ENCODE measurements at places on chromosomes 7 and 10.

DNA sequence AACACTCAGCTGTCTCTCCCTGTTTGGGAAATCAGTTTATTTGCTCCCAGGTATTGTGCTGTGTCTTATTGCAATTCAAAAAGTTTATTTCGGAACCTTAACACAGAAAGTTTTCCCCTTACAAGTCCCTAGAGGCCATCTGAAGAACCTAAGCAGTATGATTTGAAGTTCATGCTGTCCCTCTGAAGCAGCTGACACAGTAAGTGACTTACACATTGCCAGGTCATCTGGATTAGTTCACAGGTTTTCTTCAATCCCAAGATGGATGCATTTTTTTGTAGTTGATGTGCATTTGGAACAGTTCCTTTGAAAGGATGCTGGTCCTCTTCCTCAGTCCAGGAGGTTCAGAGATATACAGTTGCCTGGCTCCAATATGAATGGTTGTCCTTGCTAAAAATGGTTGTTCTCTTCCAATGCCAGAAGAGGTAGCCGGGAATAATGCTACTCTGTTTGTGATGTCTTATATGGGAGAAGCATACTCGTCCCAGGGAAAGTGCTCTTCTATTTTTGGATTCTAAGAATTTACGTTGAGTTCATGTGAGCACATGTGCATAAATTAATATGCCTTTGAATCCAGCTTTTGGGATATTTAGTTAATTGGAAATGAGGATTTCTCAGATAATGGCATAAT is 183.5 kb upstream of the PHYHIPL start:
- no peak for DNase-seq

DNA sequence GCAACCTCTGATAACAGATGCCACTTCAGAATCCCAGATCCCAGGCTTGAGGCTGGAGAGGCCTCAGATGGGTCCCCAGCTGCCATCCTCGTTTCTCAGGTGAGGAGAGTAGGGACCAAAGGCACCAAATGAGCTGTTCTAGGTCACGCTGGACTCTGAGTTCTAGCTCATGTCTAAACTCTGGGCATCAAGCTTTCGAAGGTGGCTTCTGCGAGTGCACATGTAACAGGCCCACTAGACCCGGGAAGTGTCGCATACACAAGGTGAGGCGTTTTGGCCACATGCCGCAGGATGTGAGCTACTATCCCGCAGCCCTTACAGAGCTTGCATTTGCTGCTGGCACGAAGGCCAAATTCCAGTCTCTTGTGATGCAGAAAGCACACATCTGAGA is 355.1 kb upstream of the SHH start:
- no peak for DNase-seq

DNA sequence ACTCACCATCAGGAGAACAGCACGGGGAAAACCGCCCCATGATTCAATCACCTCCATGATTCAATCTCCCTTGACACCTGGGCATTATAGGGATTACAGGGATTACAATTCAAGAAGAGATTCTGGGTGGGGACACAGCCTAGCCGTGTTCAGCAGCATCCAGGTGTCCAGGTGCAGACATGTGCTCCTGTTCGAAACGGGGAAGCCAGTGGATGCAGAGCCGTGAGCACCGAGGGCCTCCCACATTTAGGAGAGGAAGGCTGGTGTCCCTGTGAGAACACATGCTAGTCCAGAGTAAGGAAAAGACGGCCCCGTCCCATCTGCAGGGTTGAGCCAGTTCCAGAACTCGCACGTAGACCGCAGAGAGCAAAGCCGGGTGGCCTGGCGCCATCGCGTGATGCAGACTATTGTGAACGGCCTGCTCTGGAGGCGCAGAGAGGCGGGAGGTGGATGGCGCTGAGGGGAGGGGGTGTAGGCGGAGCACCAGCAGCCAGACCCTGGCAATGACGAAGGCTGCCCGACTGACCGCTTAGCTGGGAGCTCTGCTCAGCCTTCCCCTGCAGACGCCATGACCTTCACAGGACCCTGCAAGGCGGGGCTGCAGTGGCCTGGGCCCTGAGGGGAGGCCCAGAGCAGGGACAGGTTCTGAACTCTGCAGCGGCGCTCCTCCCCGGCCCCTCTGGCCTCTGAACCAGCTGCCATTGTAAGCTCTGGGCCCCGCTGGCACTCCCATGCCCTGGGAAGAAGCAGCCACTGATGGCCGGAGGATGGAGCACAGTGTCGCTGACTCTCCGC is 141.6 kb upstream of the TCERG1L start:
- DNase-seq, result peak; percentile 27

DNA sequence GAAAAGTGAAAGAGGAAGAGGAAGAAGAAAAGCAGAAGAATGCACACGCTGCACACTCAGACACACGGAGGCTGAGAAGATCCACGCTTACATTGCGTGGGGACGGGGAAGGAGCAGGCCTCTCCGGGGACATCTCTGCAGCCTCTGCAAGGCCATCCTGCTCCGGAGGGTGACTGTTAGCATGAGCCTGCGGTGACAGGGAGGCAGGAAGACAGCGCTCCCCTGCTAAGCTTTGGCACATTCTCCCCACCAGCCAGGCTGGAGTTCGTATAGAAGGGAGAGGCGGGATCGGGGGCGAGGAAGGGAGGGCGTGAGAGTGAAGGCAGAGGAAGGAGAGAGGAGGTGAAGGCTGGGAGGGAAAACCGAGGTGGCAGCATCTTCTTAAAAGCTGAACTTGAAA is 366.0 kb upstream of the SHH start:
- DNase-seq, result no peak

GRCh38 chr7:152925412-152926147 is 166.0 kb downstream of the ACTR3B start:
- no peak for DNase-seq

GRCh38 chr10:97217299-97217698 is 31.5 kb upstream of the SLIT1 start:
- no peak for DNase-seq

- DNase-seq, result no peak
Measured at GRCh38 chr10:51170518-51171245, 96.4 kb downstream of the PRKG1 start.

GRCh38 chr10:69464801-69465401 is 13.6 kb downstream of the TSPAN15 start:
- DNase-seq, result no peak

DNA sequence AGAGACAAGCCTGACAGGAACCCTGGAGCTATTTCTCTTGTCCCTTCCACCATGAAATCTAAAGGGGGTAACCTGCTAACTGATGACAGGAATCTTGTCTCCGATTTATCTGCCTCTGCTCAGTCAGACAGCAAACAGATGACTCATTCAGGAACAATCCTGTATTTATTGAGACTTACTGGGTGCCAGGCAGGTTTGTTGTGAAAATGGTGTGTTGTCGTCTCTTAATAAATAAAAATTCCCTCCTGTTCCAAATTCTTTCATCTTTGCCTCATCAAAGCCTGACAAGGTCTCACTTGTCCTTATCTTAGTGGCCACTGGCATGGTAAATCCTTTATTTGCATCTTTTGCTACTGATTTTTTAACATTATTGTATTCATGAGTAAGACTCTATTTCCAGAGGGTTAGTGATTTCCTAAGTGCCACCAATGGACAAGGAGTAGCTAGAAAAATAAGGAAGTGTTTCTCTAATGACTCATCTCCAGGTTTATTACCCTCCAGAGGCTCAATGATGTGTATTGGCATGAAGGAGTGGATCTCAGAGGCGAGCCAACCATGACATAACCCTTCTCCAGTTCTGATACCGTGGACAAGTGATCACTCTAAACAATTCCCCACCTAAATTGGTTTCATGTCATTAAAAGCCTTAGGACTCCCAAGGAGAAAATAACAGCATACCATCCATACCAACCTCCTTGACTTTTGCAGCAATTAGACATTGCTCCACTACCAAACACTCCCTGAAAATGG is 724.0 kb downstream of the GRID1 start:
- no peak for DNase-seq

GRCh38 chr10:13165177-13165576 is 3.8 kb downstream of the MCM10 start:
- DNase-seq, result no peak

GRCh38 chr7:42677751-42678699 is 233.8 kb downstream of the C7orf25 start:
- DNase-seq, result no peak

DNA sequence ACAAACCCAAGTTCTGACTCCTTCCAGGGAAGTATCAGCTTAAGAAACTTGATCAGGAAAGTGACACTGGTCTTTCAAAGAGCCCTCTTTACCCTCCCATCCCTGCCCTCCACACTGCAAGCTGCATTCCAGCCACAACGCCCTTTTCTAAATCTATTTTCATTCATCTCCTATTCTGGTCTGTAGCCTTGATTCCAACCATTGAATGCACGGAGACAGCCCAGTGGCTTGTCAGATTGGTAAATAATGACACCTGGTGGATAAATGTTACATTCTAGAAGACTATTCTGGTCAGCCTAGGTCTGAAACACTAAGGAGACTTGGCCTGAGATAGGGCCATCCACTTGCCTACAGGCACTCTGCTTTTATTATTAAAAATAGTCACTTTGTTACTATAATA is 20.9 kb downstream of the MORN4 start:
- DNase-seq, result no peak

GRCh38 chr7:100088621-100089457 is at the start of gene COPS6:
TSS of gene COPS6 (plus strand) at chr7:100088969. CDS start at chr7:100088991, 22 bp downstream.
- DNase-seq, result peak; percentile 89

GRCh38 chr7:117828825-117829224 is 44.4 kb downstream of the CTTNBP2 start:
- DNase-seq, result no peak

- DNase-seq, result no peak
Measured at GRCh38 chr10:29356931-29357330, 68.1 kb downstream of the LYZL1 start.

GRCh38 chr7:81333004-81333403 is 414.2 kb upstream of the SEMA3C start:
- DNase-seq, result no peak

DNA sequence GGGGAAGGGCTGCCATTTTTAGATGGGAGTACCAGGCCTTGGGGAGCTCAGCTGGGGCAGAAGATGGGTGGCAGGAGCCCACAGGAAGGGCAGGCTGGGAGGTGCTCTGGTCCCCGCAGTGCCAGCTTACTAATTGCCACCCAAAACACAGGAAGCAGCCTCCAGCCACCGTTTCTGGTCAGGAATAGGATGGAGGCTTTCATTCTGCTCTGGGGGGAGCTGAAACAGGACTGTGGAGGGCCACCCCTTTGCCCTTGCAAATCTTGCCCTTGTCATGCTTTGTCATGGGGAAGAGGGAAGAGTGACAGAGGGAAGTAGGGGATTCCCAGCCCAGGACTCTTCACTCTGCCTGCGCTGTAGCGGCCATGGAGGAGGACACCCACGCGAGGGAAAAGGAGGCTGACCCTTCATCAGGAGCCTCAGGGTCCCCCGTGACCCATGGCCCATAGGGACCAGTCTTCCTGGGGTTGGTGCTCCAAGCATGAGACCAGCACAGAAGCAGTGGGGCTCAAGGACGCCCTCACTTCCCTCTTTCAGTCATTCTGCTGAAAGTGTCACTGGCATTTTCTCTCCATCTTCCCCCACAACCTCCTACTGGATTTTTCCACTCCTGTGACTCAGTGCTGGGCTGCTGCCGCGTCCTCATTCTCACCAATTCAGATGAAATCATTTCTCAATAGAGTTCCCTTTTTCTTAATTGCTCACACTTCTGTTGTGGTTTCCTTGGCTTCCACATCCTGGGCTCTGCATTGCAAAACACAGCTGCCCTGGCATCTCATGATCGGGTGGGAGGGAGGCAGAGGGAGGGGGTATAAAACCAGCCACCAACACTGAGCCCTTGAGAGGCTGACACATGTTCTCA is 61.9 kb downstream of the MKI67 start:
- DNase-seq, result peak; percentile 74

GRCh38 chr10:86399879-86400704 is 33.5 kb upstream of the GRID1 start:
- peak; percentile 93 for DNase-seq

- DNase-seq, result no peak
Measured at GRCh38 chr7:139822855-139823254, 6.2 kb upstream of the TBXAS1 start.

DNA sequence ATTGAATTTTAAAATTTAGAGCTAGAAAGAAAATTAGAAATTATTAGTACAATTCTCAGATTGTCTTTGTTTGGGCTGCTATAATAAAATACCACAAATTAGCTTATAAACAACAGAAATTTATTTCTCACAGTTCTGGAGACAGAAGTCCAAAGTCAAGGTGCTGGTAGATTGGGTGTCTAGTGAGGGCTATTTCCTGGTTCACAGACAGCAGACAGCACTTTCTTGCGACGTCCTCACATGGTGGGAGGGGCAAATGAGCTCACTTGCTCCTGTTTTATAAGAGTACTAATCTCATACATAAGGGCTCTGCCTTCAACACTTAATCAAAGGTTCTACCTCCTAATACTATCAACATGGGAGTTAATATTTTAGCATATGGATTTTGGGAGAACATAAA is 134.1 kb downstream of the MDFIC start:
- DNase-seq, result no peak

DNA sequence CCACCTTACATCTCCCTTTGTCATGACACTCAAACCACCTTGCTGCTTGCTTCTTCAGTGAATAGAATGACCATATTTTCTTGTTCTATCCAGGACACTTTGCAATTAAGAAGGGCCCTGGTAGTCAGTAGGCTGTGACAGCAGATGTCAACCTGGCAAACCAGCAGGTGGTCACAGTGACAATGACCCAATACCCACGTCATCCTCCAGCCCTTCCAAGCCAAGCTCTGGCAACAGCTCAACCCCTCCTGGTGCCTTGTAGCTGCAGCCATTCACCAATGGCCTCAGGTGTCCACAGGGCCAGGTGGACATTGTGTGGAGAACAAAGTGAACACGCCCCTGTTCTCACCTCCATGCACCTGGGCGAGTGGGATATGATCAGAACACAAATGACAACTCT is 87.6 kb upstream of the MACROH2A2 start:
- no peak for DNase-seq

GRCh38 chr7:114939484-114940097 is 17.7 kb downstream of the MDFIC start:
- DNase-seq, result no peak

DNA sequence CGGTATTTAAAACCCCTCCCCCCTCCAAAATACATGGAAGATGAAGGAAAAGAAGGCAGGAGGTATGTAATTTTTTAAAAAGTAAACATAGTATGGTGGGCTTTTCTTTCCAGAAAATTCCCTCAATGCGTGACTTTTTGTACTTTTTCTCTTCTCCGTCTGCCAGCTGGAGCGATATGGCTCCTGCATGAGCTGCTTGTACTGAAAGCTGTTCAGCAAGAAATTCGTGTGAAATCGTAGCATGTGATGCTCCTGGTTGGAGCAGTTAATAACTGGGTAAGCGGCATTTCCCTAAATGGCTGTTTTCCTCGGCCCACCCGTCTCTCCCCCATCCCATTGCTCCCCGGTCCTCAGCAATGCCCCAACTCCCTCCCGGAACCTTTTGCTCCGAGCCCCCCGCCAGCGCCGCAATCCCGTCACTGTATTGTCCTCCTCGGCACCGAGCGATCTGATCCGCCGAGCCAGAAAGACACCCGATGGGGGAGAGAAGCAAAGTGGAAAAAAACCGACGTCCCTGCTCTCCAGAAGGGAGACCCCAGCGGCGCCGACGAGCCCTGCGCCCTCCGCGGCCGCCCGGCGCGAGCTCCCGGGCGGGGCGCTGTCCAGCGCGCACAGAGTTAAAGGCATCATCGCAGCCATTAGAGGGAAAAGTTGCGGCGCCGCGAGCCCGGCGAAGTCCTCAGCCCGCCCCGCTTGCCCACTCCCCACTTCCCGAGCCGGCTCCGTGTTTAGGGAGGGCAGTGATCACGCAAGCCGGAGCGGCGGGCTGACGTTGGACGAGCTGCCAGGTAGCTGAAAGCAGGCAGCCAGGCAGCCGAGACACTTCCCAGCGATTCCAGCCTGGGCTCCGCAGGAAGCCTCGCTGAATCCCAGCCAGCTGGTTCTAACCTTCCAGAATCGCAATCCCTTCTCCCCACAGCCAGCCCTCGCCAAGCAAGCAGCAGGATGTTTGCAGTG is at the start of gene VSTM2A:
TSS of gene VSTM2A (plus strand) at position 707 of the 957 bp plus-strand sequence. CDS start 356 bp downstream, outside the sequence.
- DNase-seq, result no peak

Data from heart right ventricle (tissue), 16 donors.